ENCODE measurements at places on chromosomes 7 and 10. TPM values are rescaled to one million over a fixed set of nuclear protein-coding genes. Genes with fewer than 3 reads are reported as not detected.

ACSL5 gene
- 4.2 TPM for total RNA-seq

BMS1 gene
- 10.4 TPM for total RNA-seq

ZKSCAN1 gene
- 32.9 TPM for total RNA-seq

STK17A gene
- 11.0 TPM for total RNA-seq

NODAL gene
- total RNA-seq: not detected

GATA3 gene
- 0.52 TPM for total RNA-seq

FXYD4 gene
- total RNA-seq: not detected

REPIN1 gene
- 31.3 TPM for total RNA-seq

NRCAM gene
- total RNA-seq: 13.6 TPM

GNAT3 gene
- total RNA-seq: not detected

HYAL4 gene
- under 0.01 TPM for total RNA-seq

NKX1-2 gene
- not detected for total RNA-seq

CNNM1 gene
- not detected for total RNA-seq

FAM25G gene
- total RNA-seq: not detected

STOX1 gene
- total RNA-seq: 3.7 TPM

All from skeletal muscle tissue (tissue), 5 donors.